ENCODE measurements at places on chromosomes 13 and 19. TPM values are rescaled to one million over a fixed set of nuclear protein-coding genes. Genes with fewer than 3 reads are reported as not detected.

Gene BEST2
- total RNA-seq = not detected

Gene ASF1B
- 2.2 TPM for total RNA-seq

Gene USPL1
- total RNA-seq = 21.7 TPM

Gene CEACAM3
- not detected for total RNA-seq

Gene SIGLEC7
- not detected for total RNA-seq

Gene WTIP
- total RNA-seq = 40.2 TPM

Gene IGFL2
- total RNA-seq = not detected

Gene FDX2
- total RNA-seq = 16.0 TPM

Gene FFAR2
- total RNA-seq = not detected

Gene FFAR3
- not detected for total RNA-seq

Gene CLEC11A
- total RNA-seq = 56.5 TPM

Gene ETV2
- 0.65 TPM for total RNA-seq

Gene PNKP
- total RNA-seq = 52.1 TPM

Gene NKPD1
- not detected for total RNA-seq

Gene FAM174C
- total RNA-seq = 15.2 TPM

Gene FCER2
- not detected for total RNA-seq

Gene BICRA
- total RNA-seq = 14.9 TPM

Gene VSTM1
- total RNA-seq = not detected

Gene B3GNT8
- 5.8 TPM for total RNA-seq

Gene TMEM259
- 94.6 TPM for total RNA-seq

Gene CKAP2
- 9.7 TPM for total RNA-seq

Gene POU2F2
- 2.9 TPM for total RNA-seq

Gene ZNF99
- not detected for total RNA-seq

Gene DENND1C
- total RNA-seq = not detected

Gene GRIN2D
- total RNA-seq = 0.65 TPM

Gene DNAJB1
- 72.7 TPM for total RNA-seq

Gene FAM124A
- 0.97 TPM for total RNA-seq

Gene KRTDAP
- not detected for total RNA-seq

Gene SLITRK5
- under 0.01 TPM for total RNA-seq

Gene NECTIN2
- 53.2 TPM for total RNA-seq

Gene PEAK3
- under 0.01 TPM for total RNA-seq

Gene DAND5
- 0.65 TPM for total RNA-seq

Gene C19orf67
- not detected for total RNA-seq

Gene GPR183
- total RNA-seq = 0.97 TPM

Gene RGL3
- total RNA-seq = 1.6 TPM

Gene TEKTIP1
- total RNA-seq = not detected

Gene HOMER3
- total RNA-seq = 136 TPM

Gene DIRAS1
- 2.8 TPM for total RNA-seq

Gene NCR1
- total RNA-seq = not detected

Gene MEDAG
- total RNA-seq = 1.8 TPM

Data from hair follicle dermal papilla cell (primary cell).